ENCODE measurements at places on chromosomes 11 and 22. TPM values are rescaled to one million over a fixed set of nuclear protein-coding genes. Genes with fewer than 3 reads are reported as not detected.
A peak's percentile ranks its signal among the peaks of the same experiment; 100 is the strongest.

DNA sequence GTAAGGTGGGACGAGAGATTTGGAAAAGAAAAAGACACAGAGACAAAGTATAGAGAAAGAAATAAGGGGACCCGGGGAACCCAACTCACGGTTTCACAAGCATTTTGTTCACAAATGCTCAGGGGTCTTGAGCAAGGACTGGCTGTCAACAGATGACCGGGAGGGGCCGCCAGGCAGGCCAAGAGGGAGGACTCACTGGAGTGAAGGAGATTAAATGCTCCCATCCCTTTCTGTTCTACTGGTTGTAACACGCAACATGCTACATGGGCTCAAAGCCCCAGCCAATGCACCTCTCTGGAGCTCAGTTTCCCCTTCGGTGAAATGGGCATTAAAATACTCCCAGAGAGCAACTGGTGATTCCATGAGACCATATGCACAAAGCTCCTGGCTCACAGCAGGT, 13.4 kb downstream of the SHANK2 start:
- peak; percentile 16 for DNase-seq

The VPREB1 gene
- not detected for total RNA-seq

DNA sequence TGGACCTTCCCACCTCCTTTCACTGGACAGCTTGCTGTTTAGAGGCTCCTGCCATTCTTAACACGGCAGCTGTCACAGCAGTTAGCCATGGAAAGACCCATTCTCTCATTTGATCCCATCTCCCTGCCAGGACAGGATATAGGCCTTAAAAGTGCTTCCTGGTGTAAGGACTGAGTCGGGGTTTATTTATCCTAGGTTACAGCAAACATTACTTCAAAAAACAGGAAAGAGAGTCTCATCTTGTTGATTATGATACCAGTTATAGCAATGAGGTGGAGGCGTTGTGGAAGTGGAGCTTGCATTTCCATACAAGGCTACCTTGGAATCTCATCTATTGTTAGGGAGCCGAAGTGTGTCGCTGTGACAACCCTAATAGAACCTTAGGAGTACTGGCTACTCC, 17.4 kb upstream of the ETS1 start:
- DNase-seq, result no peak

DNA sequence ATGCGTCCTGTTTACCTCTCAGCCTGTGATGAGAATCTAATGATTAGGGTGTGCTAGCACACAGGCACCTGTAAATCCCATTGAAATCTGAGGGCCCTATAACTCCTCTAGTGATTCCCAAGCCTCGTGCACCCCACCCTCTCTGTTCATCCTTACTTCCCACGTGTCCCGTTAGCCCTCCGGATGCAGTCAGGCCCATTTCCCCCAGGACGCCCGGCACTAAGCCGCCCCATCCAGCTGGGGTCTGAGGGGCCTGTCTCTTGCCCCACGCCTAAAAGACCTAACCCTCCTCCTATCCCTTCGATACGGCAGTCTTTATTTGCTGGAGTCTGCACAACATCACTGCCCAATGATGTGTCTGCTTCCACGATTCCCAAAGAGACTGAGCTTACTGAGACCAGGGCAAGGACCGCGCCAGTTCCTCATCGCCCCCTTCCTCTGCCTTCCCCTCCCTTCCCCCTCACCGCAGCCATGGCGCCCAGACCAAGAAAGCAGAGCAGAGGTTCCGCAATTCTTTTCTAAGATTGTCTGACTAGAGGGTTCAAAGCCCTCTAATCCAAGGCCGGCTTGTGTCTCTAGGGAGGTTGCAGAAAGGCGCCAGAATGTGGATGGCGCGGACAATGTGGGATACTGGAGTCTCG, 1.1 kb upstream of the FADS2 start:
- DNase-seq, result no peak

The OLFML1 gene
- 2.2 TPM for total RNA-seq

The ZP1 gene
- not detected for total RNA-seq

DNA sequence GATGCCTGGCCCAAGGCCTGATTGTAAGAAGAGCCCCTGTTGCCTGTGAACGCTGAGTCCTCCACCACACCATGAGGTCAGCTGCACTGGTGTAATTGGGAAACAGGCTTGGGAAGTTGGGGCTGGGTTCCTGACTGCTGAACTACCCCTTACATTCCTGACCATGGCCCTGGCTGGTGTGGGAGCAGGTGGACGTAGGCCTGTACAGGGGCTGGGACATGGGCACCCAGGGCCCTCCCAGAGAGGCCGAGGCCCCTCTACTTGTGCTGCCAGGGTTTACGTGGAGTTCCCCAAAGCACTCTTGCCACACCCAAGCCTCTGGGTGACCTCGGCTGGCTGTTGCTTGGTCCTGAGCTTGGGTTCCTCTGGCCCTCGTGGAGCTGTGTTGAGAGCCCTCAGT, 5.4 kb downstream of the RELT start:
- DNase-seq, result no peak

GRCh38 chr11:95143106-95143681, 53.5 kb downstream of the ENDOD1 start:
- DNase-seq, result no peak

The OR2AG2 gene
- total RNA-seq, result not detected

GRCh38 chr22:32576553-32577253, 102.1 kb downstream of the FBXO7 start:
- no peak for DNase-seq

GRCh38 chr11:94740083-94741021, 27.8 kb upstream of the AMOTL1 start:
- DNase-seq, result no peak

GRCh38 chr11:33949252-33949913, 57.5 kb upstream of the LMO2 start:
- no peak for DNase-seq

GRCh38 chr11:19812710-19813109, 100.1 kb downstream of the NAV2 start:
- DNase-seq, result no peak

- DNase-seq, result peak; percentile 59
Measured at GRCh38 chr11:125433454-125434121, 62.5 kb downstream of the FEZ1 start.

DNA sequence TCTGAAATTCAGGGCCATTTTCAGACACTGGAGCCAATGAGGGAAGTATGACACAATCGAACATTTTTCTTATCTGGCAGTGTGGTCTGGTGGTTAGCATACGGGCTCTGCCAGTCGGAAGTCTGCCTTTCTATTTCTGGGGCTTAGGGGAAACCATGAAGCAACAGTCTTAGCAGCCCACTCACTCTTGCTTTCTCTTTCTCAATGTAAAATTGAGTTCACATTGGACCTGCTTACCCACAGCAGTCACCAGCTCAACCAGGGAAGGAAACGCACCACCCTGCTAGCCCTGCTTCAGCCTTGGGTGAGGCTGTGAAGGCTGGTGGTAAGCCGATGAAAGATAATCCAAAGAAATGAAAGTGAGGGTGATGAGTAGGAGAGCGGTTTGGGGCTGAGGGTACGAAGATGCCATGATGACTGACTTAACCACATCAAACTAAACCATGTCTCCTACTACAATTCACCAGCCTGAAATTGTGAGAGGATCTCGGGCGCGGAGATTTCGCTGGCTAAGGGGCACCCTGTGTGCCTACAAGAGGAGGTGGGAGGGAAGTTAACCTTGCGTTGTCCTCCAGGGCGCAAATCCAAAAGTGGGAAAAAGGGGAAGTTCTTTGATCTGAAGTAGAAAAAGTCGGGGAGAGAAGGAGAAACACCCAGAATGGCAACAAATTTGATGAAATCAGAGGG, 2.0 kb upstream of the LMO2 start:
- no peak for DNase-seq

DNA sequence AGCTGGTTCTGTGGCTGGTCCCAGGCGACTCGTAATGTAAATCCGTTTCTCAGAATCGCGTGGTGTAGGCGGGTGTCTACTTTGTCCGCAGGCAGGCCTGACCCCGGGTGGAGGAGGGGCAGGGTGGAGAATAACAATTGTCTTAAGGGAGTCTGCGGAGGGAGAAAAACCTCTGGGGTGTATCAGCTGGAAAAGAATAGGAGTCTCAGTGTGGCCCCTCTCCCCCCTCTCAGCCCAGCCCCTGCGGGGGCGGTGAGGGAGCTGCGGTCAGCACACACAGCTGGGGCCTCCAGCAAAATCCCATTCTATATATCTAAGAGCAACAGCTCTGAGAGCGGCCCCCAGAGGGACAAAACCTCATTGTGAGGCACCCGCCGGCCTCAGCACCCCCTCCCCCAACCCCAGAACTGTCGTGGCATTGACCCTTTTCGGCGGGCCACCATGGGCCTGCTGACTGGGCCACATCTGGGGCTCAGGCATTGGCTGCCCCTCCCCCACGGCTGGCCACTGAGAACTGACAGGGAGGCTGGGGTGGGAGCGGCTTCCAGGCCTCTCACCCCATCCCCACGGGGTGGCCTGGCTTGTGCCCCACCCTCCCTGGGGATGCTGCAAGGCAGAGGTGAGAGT, 2.7 kb upstream of the MYRF start:
- DNase-seq, result no peak

GRCh38 chr11:83681031-83681781, 395.0 kb upstream of the CCDC90B start:
- DNase-seq, result no peak

DNA sequence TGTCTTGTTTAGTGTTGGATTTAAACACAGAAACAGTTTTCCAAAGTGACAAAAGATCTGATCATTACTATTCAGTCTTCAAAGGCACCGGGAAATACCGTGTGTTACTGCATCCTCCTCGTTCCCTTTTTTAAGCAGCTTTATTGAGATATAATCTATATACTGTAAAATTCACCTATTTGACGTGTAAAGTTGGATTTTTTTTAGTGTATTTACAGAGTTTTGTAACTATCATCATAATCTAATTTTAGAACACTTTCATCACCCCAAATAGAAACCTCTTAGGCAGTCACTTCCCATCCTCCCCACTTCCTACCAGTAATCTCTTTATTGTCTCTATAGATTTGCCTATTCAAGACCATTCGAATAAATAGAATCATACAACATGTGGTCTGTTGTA, 1.4 kb downstream of the ANO5 start:
- no peak for DNase-seq

- DNase-seq, result peak; percentile 30
Measured at GRCh38 chr11:78220218-78221157, 31.8 kb downstream of the USP35 start.

DNA sequence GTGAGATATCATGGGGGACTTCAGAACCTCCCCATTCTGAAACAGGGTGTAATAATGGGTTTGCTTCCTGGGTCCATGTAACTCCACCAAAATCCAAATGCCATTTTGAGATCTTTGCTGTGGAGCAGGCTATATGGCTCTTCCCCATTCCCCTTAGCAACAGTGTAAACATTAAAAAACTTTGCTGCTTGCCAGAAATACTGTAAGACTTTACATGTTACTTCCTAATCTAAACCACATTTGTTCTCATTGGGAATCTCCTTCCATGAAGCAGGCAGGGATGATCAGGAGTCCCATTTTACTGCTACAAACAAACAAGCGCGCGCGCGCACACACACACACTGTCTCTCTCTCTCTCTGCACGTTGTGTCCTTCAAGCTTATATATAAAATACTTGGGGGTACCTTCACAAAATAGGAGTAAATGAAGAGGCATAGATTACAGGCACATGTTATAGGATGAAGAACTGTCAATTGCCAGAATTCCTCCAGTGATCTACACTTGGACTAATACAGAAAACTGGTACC, 86.5 kb downstream of the ANO3 start:
- no peak for DNase-seq

DNA sequence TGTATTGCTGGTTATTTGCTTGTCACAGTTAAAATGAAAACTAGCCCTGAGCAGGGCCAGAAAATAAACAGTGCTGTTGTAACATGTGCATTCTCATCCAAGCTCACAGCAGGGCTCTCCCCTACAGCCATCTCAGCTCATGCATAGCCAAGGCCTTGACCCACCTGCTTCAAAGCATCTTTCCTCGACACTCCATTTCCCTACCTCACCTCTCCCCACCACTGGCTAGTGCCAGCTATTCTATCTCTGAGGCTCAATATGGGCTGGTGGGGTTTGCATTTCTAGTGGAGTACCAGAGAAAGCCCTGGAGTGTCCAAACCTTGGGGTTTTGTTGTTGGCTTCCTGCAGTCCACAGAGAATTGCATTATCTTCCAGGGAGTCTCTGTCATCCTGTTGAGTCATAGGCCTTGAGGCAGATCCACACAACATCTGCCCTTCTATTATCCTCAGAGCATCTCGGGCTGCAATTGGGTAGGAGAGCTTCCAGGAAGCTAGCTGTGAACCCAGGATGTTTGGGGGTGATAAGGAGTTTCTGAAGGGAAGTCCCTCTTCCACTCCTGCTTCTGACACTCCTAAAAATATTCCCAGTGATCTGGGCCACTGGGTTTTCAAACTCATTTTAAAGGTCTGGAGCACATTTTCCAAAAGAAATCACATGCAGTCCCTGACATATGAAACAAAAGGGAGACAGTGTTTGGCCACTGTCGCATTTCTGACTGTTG, 36.1 kb upstream of the AMOTL1 start:
- no peak for DNase-seq

DNA sequence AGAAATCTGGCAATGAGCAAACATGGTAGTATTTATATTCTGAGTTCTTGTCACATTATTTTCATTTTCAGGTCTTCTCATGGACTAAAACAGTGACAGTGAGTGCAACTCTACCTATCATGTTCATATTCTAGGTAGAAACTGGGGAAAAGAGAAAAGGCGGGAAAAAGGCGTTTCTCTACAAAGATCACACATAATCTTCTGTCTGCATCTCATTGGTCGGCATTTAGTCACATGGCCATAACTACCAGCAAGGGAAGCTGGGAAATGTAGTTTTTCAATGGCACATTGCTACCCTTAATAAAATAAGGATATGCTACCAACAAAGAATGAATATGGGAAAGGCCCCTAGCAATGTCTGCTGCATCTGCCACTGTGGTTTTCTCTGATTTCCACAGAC, 57.6 kb upstream of the B3GAT1 start:
- DNase-seq, result no peak

GRCh38 chr11:59255281-59255680, 42.6 kb upstream of the MPEG1 start:
- no peak for DNase-seq

The SYCE3 gene
- total RNA-seq, result 0.45 TPM
